ENCODE measurements at places on chromosomes 12 and 14.

DNA sequence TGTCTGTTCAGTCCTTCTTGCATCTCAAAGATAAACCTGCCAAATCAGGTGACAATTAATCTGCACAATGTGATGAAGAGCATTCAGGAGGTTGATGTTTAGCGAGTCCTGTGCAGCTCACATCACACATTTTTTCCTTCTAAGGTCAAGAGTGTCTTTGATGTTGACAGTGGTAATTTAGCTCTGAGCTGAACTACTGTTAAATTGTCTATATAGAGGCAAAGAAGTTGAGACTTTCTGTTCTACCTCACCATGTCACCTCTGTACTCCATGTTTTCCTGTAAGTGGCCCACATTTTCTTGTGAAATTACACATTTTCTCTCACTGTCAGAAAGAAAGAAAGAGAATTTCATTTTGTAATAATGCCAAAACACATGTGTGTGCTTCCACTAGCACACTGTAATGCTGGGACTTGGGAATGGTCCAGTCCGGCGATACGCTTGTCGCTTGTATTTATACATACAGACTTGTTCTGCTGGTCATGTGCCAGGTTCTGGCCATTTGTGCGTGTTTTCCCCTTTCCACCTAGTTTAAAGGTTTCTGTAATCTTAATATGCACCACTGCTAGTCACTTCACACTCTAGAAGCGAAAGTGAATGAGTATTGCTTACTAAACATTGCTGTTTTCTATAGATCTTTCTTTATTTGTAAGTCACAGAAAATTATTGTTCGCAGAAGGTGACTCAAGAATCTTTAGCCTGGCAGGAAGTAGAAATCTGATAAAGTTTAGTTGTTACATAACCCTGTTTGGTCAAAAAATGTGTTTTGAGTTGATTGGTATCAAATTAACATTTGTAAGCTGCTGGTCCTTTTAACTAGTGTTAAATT, 328.9 kb downstream of the TMTC2 start:
- DNase-seq, result no peak

- no peak for DNase-seq
Observed at GRCh38 chr12:27747111-27747820, 32.8 kb upstream of the KLHL42 start.

DNA sequence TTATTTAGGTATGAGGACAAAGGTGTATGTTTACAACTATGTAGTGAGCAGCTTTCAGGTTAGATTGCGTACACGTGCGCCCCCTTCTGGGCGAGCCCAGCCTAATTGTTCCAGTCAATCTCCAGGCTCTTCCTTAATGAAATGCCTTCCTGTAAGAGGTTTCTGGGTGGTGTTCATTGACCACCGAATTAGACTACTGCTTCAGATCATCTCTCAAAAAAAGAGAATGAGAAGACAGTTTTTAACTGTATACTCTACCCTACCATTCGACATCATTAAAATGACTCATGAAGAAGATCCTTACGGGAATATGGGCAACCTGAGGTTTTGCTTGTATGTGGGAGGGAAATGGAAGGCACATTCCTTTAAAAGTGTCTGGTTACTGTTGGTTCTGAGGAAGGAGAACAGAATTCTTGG, 2.1 kb downstream of the LUM start:
- DNase-seq, result peak; percentile 42

DNA sequence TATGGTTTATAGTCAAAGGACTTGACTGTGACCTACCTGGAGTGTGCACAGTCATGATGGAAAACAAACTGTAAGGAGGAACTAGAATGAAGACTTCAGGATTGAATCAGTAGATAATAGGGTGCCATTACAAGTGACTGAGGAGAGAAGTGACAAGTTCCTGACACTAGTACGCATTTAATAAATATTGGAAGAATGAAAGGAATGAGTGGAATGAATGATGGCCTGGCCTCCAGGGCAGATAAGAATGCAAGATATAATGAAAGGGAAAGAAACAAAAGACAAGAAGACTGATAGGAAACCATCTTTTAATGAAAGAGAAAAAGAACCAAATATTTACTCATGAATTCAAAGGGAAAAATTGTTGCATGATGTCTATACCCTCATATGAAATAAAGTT, 44.7 kb upstream of the NEDD1 start:
- no peak for DNase-seq

GRCh38 chr12:1126091-1126490, 135.1 kb downstream of the ERC1 start:
- no peak for DNase-seq

DNA sequence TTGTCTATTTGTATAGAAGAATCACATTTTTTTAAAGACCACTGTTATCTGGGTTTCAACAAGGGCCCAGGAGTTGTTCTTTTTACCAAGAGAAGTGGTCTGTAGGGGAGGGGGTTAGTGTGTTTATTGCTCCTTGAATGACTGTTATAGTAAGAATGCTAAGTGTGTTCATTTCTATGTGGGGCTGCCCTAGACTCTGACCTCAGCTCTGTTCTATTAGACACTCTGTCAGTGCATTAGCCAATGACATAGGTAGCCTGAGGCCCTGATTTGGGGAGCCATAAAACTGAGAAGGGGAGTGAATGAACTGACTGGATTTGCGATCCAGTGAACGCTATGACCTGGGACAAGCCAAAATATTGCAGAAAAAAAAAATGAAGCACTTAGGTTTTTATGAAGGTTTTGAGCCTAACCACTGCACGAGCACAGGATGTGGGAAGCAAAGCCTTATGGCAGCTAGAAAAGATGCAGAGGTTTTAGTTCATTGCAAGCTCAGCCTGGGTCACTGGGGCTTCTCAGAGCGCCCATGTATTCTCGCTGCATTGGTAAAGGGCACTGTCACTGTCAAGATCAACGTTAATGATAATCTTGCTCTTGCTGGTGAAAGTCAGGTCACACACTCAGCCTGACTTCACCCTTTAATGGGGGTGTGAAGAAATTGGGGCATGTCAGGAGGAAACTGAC, 63.8 kb downstream of the PRKCH start:
- DNase-seq, result no peak

DNA sequence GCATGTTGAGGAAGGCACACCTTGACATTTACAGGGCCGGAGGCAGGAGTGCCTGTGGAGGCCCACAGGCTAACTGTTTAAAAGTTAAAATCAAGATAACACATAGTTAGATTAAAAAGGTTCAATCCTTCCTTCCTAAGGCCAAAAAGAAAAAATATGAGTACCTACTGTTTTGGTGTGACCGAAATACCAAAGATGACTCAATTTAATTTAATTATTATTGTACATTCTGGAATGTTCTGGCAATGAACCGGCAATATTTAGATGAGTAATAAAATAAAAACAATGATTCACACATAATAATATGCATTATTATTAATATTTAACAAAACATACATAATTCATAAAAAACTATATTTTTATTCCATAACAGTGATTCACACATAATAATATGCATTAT, 136.8 kb upstream of the NTF3 start:
- DNase-seq, result no peak

GRCh38 chr14:84080944-84081343, 1449.0 kb upstream of the FLRT2 start:
- DNase-seq, result no peak

DNA sequence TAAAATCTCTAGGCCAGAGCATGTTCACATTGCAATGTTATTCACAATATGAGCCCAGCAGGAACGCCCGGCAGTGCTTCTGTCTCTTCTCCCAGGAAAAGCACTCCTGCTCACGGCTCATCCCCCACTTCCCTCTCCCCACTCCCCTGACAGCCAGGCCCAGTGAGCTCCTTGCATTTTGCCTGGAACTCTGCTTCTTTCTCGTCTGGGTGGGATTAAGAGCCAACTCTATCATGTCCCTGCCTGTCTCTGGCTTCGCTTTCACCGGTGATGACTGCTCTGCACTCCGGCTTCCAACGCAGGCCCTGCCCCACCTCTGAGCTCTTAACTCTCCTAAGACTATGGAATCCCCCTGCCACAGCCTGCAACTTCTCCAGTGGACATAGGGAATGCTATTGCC, 2.5 kb downstream of the PLEK2 start:
- no peak for DNase-seq

- DNase-seq, result peak; percentile 76
Observed at GRCh38 chr14:100717386-100717785, 9.3 kb upstream of the DLK1 start.

- no peak for DNase-seq
Observed at GRCh38 chr14:87142551-87143211, 850.3 kb downstream of the GALC start.

DNA sequence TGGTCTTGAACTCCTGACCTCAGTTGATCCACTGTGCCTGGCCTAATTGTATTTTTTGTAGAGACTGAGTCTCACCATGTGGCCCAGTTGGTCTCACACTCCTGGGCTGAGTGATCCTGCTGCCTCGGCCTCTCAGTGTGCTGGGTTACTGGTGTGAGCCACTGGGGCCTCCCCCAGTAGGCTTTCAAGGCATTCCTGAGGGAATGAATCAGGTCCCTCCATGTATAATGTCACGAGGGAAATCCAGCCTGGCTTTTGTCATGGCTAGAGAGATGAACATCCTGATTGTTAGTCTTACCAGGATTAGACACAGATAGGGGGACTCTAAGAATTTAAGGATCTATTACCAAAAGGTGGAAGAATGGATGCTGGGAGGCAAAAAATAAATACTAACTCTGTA, 51.9 kb downstream of the CPSF2 start:
- no peak for DNase-seq

DNA sequence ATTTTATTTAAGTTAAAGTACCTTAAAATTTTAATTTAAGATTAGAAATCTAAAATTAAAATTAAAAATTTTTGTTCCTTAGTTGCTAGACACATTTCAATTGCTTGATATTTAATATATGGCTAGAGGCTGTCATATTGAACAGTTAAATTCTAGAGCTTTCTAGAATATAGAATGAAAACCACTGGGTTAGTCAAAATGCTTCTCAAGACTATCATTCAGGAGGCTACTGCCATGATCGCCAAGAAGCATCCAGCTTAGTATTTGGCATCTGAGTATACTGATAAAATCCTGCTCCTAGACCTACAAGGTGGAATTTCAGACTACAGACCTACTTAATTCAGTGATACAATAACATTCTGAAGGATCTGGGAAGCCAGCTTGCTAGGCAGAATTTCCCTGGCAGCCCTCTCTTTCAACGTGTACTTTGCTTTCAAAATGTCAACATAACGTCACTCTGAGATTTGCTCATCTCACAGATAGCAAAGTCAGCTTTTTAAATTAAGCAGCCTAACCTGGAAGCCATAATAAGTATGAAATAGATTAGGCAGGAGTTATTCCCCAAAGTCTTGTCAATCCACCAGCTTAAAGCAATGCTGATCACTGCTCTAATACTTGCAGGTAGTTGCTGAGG, 525.8 kb downstream of the FSCB start:
- no peak for DNase-seq

- no peak for DNase-seq
Observed at GRCh38 chr12:27221625-27222387, 22.3 kb upstream of the STK38L start.

DNA sequence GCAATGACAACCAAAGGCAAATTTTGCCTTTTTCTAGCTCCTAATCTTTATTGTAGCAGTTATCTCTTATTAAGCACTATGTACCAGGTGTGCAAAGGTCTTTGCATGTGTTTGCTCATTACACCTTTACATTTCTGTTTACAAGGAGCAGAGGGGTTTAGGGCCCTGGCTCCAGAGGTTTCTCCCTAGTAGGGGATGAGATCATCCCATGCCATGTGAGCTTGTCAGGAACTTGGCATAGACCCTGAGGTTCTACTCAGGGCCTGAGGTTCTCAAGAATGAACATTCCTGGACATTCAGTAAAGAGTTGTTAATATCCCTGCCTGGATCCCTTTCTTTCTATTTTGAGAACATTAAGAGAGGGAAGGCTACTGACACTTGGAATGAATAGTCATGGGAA, 292.0 kb downstream of the RPAP3 start:
- no peak for DNase-seq

DNA sequence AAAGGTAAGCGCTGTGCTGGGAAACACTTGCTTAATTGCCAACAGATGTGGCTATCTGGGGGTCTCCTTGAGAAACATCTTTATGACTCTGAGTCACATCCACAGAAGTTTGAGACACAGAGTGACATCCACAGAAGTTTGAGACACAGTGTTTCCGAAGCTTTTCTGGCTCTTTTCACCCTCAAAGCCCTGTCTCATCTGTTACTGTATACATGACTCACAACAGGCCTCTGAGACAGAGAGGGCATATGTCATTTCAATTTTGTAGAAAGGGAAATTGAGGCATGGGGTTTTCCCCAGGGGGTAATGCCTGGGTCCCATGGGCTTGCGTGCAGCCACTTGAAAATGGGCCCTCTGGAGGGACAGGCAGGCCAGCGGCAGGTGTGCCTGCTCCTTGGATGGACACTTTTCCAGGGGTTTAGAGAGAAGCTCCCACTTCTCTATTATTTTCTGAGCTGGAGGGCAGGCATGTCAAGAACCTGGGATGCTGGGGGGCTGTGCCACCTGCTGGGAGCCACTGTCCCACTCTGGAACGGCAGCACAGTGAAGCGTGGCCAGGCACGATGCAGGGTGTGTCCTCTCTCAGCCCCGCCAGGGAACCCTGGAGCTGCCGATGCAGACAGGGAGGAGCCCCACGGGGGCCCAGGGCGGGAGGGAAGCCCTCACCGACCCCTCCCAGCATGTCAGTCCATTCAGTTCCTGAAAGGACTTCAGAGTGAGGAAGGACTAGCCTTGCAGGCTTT, 111.3 kb upstream of the FKBP4 start:
- DNase-seq, result no peak
